ENCODE measurements at places on chromosomes 13 and 19.
A peak's percentile ranks its signal among the peaks of the same experiment; 100 is the strongest.

DNA sequence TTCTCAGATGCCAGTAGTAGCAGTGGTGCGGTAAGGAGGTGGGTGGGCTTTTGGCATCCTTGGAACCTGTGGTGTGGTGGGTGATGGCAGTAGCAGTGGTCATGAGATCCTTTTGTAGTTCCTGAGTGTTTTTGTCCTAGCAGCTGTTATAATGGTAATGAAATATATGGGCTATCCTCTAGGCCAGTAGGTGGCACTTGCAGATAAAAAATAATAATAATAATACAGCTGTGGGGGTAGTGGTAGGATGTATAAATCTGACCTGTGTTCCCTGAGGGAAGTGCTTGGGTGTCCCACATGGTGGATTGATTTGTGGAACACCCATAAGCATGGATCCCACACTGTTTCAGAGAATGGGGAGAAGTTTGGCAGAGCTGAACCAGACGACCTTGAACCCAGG, 334.0 kb downstream of the SLITRK5 start:
- no peak for DNase-seq

GRCh38 chr13:27997904-27998522, 9.5 kb upstream of the URAD start:
- peak; percentile 9 for DNase-seq

DNA sequence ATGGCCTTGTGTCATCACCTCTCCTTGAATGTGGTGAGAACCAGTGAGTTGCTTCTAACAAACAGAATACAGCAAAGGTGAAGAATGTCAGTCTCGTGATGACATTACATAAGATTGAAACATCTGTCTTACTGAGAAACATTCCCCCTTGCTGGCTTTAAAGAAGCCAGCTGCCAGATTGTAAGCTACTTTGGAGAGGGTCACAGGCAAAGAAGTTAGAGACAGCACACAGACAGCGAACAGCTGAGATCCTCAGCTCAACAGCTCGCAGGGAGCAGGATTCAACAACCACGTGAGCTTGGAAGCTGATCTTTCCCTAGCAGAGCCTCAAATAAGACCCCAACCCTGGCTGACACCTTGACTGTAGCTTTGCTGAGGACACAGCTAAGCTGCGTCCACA, 367.9 kb downstream of the LIG4 start:
- DNase-seq = no peak

DNA sequence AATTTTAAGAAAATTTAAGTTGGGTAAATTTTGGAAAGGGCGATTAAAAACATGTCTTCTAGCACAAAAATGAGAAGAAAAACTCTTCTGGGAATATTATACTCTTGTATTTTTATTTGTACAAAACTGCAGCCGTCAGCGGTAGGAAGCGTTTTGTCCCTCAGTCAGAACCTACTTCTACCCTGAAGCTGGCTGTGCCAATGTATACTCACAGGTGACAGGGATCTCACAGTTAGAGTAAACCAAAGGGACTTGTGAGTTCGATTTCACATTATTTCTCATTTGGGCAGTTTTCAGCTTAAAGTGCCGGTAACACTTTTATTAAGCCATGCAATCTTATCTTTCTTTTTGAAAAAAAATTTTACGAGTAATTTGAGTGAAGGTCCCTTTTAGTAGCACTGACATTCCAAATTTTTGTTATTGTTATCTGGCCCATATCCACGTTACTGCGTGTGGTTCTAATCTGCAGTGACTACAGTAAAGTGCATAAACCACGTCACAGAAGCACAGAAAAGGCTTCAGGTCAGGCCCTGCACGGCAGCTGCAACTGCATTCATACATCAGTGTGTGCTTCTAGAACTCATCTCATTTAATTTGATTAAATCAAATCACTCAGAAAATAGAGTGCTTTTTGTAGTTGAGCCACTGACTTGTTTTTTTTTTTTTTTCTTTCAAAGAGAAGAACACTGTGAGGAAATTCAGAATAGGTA, 387.3 kb downstream of the LIG4 start:
- DNase-seq = no peak

DNA sequence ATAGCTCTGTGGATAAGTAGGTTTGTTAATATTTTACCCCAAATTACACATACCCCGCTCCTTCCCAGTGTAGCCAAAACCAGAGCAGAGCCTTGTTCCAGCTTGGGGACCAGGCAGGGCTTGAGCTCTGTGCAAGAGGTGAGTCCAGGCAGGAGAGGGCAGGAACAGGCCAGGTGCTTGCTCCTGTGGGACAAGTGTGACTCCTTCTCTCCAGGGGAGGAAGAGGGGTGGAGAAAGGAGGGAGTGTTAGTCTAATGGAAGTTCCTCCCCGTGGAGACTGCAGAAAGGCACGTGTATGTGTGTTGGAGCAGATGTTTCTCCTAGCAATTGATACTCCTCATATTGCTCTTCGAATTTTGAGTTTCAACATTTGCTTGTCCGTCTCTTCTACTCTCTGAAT, 201.0 kb downstream of the FGF9 start:
- no peak for DNase-seq

DNA sequence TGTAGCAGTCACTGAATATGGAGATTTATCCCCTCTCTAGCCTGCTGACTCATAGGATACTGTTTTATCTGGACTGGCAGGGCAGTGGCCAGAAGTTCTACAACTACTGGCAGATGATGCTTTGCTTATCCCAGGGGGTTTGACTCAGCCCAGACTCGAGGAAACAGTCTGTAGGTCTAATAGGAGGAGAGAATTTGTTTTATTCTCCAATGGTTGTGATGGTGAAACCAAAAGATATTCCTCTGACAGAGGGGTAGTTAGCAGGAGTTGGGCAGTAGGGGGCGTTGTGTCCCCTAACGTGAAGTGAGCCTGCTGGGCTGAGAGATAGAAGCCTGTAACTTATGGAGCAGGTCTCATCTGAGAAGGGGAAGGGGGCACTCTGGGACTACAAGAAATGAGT, 74.9 kb downstream of the WTIP start:
- peak; percentile 4 for DNase-seq

DNA sequence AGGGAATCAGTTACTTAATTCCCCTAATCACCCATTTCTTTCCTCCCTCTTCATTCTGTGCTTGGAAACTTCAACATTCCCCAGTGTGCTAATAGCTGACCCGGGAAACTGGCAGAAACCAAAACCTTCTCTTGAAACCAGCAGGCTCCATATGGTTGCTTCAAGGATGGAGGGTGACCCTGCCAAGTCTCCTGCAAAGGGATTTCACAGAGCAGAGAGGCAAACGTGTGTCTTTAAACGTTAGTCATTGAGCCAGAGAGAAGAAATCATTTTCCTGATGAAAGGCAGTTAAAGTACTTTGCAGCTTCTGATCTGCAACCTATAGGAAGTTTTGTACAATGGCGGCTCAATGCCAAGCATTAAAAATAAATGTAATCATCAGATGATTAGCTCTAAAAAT, 220.9 kb downstream of the POU4F1 start:
- DNase-seq = no peak

- no peak for DNase-seq
These were observed 546.7 kb downstream of the SLITRK5 start for GRCh38 chr13:88217883-88218282.

GRCh38 chr13:112510002-112510780, 77.8 kb downstream of the TUBGCP3 start:
- peak; percentile 56 for DNase-seq

GRCh38 chr19:32580353-32580900, 563 bp upstream of the PDCD5 start:
- no peak for DNase-seq

- DNase-seq = no peak
These were observed 193.8 kb downstream of the URI1 start for GRCh38 chr19:30135797-30136196.

GRCh38 chr13:109998684-109999533, 212.5 kb upstream of the IRS2 start:
- DNase-seq = no peak

DNA sequence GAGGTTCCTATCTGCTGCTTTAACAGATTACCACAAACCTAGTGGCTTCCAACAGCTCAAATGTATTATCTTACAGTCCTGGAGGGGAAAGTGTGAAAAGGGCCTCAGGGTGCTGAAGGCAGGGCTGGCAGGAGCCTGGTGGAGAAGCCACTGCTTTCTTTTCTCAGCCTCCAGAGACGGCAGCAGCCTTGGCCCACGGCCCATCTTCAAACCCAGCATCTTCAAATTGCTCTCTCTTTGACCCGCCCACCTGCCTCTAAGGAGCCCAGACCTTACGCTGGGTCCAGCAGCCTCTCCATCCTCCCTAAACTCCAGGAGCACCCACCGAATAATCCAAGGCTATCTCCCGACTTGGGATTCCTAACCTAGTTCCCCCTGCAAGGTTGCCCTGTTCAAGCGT, 35.6 kb downstream of the C13orf46 start:
- DNase-seq = no peak

- DNase-seq = no peak
These were observed 47.5 kb upstream of the LSM14A start for GRCh38 chr19:34124828-34125227.

DNA sequence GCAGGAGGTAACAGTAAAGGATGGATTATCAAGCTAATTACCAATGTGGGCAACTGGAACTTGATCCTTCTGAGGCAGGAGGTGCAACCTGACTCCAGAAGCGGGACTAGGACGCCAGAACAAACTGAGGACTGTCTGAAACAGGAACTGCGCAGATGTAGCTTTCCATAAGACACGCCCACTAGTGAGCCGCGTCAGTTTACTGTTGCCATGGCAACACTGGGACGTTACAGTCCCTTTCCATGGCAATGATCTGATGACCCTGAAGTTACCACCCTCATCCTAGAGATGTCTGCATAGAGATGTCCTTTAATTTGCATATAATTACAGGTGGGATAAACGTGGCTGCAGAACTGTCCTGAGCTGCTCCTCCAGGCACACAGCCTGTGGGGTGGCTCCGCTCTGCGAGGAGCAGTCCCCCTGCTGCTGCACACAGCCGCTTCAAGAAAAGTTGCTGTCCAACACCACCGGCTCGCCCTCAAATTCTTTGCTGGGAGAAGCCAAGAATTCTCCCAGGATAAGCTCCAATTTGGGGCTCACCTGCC, 816.6 kb downstream of the UQCRFS1 start:
- no peak for DNase-seq

DNA sequence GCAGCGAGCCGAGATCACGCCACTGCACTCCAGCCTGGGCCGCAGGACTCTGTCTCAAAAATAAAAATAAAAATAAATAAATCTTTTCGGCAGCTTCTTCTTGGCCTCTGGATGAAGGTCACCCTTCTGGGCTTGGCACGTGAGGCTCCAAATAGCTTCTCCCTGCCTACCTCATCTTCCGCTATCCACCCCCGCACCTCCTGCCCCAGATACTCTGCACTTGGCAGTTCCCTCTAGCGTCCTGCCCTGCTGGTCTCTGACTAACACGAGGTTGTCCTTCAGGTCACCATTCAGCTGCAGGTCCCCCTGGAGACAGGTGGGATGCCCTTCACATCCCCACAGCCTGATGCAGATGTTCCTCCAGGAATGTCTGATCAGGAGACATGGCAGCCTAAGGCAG, 8.5 kb upstream of the CCL25 start:
- DNase-seq = no peak

- DNase-seq = no peak
These were observed 13.2 kb downstream of the SPART start for GRCh38 chr13:36332986-36333385.

- no peak for DNase-seq
These were observed 8.5 kb upstream of the SLC25A15 start for GRCh38 chr13:40780822-40781401.

DNA sequence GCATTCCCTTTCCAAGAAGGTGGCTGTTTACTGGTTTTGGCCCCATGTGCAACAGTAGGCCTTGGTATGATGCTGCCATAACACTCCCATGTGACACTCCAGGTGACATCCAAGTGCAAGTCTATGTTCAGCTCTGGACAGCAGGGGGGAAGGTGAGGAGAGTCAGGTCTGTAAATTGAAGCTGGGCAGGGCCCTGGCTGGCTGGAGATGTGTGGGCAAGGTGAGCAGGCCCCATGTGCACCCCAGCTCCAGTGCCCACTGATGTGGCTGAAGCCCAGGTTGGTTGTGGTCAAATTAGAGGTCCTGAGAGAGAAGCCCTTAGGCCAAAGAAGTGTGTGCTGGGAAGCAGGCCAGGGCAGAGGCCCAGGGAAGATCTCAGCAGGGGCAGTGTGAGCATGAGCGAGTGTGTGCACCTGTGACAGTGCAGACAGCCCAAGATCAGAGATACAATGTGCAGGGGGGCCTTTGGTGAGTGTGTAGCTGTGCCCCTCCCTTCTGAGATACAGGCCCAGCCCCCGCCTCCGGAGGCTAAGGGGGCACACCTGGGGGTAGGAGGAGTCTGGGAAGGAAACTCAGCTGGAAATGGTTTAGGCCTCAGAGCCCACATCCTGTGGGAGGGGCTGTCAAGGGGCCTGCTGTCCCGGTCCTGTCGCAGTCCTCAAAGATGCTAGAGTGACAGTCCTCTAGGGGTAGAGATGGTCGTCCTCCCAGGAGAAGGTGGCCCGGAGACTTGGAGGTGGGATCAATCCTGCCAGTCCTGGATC, 18.6 kb downstream of the DEDD2 start:
- no peak for DNase-seq

DNA sequence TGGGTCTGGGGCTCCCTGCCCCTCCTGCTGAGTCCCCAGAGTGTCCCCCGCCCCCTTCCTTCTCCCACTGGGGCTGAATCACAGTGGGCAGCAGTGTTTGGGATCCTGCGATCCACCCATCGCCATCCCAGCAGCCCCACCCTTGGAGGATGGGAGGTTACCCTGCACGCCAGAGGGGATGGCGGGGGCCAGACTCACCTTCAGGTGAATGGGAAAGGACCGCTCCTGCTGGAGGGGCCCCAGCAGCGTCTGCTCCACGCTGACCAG, 569 bp downstream of the DLEU7 start:
- DNase-seq = no peak

- DNase-seq = no peak
These were observed 30.2 kb upstream of the FREM2 start for GRCh38 chr13:38656699-38657098.

Measured in NCI-H1092 (cell line).